Stimulated activated CD8-positive, alpha-beta memory T cell treated with anti-CD3 and anti-CD28 coated beads, Interleukin-7, amount 100 ng/mL, for 24 hours (primary cell): ENCODE measurements at places on chromosomes 2 and 18.

- DNase-seq, result no peak
These were observed 42.8 kb downstream of the NRP2 start for GRCh38 chr2:205725059-205725458.

DNA sequence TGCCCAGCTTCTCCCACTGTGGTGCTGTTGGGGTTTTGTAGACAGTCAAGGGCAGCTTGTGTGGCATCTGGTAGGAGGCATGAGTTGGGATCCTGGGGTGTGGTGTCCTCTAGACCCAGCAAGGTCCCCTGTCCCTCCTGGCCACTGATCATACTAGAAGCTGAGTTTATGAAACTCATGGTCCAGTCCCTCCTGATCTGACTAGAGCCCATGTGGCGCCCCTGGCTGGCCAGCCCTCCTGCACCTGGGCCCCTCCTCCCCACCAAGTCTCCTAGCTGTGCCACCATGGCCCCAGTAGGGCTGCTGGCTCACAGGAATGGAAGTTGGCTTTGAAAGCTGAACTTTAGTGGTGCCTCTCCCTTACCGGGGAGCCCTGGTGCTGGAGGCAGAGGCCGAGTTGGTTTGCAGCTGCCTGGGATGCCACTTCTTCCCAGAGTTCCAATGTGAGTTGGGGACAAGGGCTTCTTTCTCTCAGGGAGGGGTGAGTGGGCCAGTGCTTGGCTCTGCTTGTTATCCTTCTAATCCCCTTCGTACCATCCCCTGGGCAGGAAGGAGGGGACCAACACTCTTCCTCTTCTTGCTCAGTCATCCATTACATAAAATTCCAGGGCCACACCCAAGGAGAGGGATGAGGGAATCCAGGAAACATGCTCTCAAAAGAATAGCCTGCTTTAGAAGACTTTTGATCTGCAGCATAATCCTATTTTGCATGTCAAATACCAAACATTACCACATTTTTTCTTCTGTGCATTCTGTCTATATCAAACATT, 37.5 kb upstream of the HAAO start:
- no peak for DNase-seq

- DNase-seq, result no peak
These were observed 2.4 kb downstream of the EN1 start for GRCh38 chr2:118845005-118845521.

- no peak for DNase-seq
These were observed 66.1 kb upstream of the CDCA7 start for GRCh38 chr2:173288561-173288960.

DNA sequence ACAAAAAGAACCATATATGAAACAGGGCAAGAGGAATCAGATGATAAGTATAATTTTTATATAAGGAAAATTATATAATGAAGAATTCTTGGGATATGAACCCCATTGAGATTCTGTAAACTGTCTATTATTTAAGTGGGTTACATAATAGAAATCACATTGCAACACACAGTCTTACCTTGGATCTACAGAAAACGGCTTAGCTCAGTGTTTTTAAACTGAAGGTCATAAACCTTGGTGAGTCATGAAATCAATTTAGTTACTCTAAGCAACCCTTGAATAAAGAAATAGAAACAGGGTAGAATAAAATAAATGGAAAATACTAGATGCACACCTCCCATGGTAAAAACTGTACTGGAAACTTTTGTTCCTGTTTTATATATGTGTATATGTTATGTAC, 50.7 kb downstream of the METTL8 start:
- no peak for DNase-seq

DNA sequence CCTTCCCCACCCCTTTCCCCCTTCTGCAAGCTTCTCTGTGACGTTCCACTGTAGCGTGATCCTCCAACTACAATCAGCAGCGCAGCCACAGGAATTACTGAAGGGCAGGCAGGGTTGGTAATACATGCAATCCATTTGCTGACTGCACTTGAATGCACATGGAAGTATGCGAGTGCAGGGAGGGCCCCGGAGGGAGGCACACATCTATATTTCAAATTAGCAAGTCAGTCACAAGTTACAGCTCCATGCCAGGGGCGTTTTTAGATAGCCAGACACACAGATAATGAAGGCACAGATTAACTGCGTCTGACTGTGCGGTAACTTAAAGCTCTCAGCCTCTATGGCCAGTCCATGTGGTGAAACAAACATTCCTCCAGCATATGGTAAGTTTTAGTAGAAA, 209.2 kb upstream of the GATA6 start:
- no peak for DNase-seq

GRCh38 chr2:144659731-144660275, 139.9 kb upstream of the ZEB2 start:
- DNase-seq, result no peak

DNA sequence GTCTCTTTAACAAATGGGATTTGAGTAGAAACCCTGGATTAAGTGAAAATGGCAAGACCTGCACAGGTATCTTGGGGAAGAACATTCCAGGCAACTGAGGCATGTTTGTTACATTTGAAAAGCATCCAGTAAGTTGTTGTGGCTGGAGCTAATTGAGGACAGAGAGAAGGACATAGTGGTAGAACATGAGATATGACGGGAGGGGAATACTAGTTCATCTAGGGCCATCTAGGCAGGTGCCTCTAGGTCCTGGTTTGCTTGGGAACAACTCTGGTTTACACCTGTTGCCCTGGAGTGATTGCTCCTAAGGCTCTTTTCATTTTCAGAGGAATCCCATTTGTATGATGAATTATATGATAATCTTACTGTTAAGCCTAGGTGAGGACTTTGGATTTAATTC, 19.7 kb upstream of the CCDC141 start:
- DNase-seq, result no peak

- DNase-seq, result no peak
These were observed 6.0 kb downstream of the TXNL1 start for GRCh38 chr18:56632070-56633022.
